ENCODE measurements at places on chromosomes 12 and 14.

DNA sequence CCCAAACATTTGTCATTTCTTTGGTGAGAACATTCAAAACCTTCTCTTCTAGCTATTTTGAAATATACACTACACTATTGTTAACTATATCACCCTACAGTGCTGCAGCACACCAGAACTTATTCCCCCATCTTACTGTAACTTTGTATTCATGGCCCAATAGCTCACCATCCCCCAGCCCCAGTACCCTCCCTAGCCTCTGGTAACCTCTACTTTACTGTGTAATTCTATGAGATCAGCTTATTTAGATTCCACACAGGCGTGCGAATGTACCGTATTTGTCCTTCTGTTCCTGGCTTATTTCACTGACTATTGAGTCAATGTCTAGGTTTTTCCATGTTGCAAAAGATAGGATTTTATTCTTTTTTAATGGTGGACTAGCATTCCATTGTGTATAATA, 469.0 kb downstream of the TMEM132D start:
- DNase-seq, result no peak

- no peak for DNase-seq
Observed at GRCh38 chr12:88579601-88580050, 645 bp downstream of the KITLG start.

GRCh38 chr12:3468329-3468728, 22.7 kb upstream of the PRMT8 start:
- no peak for DNase-seq

DNA sequence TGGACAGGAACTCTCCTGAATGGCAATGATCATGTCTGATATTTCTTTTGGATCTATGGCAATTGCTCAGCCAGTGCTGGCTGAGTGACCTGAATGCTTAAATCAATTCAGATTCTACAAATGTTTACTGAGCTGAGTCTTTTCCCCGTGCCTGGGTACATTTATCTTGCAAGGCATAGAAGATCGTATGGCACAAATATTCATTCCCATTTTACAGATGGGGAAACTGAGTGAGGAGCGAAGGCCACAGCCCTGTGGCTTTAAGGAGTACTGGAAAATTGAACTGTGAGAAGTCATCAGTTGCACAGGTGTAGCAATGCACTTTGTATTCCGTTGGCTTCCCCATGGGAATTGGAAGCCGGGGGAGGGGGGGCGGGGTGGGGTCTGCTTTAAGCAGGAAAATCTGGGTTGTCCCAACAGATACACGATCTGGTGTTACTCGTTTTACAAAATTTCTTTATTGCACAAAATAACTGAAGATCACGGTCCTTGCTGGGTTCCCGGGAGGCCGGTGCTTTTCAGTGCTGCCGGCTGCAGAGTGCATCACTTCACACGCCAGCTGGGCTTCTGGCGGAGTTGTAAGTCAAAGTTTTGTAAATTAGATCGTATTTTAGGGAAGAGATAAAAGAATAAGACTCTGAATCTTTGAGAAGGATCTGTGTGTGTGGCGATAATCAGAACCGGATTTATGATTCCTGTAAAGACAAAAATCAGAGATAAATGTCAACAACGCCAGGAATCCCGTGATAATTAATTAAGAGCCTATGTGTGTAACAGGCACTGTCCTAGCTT, 75.0 kb upstream of the MAP1LC3B2 start:
- no peak for DNase-seq

DNA sequence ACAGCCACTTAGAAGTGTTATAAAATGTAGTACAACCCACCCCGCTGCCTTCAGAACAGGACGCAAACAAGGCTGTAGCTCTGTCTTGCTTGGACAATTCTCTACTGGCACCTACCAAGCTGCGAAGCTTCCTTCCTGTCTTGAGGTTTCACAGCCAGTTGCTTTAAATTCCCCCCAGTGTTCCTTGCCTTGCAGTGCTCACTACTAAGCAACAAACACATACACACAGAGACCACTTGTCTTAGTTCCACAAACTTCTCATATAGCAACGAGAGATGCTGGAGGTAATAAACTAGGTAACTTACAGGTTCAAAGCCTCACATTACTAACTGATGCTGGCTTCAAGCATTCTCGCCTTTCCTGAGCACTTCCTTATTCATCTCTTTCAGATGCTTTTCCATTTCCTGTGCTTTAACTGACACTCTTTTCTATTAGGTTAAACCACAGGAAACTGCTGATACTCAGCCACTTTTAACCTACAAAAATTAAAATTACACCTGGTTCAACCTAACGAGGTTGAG, 91.5 kb upstream of the PTGDR start:
- no peak for DNase-seq

DNA sequence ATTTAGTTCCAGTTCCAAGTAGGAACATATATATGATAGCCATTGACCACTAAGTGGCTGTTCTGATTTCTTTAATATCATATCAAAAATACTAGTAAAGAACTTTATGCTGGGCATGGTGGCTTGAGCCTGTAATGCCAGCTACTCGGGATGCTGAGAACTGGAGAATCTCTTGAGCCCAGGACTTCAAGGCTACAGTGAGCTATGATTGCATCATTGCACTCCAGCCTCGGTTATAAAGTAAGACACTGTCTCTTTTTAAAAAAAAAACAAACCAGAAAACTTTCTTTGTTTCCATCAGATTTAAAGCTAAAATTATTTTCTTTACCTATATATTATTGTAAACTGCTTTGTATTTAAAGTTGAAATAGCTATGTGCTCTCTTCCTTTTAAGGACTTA, 127.0 kb downstream of the SCAF11 start:
- DNase-seq, result no peak

GRCh38 chr12:93745286-93745685, 68.1 kb downstream of the CRADD start:
- no peak for DNase-seq

DNA sequence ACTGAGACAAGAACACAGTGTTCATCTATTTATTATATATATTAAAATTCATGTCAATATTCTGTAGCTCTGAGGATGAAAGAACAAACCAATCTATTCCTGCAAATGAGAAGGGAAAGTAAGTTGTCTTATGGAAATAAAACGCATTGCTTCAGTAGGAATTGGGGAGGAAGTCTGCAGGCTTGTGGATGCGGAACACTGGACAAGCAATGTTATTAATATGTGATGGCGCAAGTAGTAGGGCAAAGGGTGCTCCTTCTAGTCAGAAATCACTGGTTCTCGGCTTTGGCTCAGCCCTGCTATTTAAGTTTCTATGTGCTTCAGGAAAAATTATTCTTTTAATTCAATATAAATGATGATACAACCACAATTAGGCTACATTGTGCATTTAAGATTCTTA, 28.8 kb upstream of the RAP1B start:
- no peak for DNase-seq

DNA sequence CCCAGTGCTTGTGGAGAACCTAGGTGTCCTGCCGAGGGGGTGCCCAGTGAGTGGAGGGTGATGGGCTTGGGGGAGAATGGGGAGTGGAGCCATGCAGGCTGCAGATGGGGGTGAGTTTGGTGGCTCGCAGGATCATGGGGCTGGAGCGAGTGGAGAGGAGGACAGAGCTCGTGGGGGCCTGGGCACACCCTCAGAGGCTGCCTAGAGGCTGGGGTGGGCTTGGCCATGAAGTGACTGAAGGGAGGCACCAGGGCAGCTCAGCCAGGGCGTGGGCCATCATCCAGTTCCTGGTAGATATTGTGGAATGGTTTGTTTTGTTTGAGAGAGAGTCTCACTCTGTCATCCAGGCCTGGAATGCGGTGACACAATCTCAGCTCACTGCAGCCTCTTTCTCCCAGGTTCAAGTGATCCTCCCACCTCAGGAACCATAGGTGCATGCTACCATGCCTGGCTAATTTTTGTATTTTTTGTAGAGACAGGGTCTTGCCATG, 43.4 kb upstream of the AMN start:
- no peak for DNase-seq

DNA sequence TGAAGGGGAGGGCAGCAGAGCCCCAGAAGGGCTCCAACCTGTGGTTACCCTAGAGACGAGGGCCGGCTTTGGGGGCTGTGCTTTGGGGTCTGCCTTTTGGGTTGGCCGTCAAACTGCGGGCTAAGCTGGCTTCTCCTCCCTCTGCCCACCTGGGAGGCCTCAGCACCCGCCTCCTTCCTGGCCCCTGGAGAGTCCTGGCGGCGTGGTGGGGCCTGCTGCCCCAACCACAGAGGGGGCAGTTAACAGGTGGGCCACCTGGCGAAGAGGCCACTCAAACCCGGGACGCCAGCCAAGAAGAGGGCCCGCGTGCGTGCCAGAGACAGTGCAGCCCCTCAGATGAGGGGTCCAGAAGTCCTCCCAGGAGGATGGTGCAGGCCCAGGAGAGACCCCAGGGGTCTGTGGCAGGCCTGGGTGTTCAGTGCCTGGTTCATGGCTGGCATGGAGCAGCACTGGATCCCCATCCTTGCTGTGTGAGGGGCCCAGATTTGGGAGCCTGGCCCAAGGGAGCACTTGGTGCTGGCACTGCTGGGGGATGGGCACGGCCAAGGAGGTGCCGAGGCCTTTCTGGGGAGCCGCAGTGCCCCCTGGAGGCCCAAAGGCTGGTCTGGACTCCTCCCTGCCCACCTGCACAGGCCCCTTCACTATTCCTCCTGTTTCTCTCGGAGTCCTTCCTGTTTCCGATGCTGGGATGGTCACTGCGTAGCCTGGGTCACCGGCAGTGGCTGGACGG, 48.8 kb downstream of the LRCOL1 start:
- no peak for DNase-seq

DNA sequence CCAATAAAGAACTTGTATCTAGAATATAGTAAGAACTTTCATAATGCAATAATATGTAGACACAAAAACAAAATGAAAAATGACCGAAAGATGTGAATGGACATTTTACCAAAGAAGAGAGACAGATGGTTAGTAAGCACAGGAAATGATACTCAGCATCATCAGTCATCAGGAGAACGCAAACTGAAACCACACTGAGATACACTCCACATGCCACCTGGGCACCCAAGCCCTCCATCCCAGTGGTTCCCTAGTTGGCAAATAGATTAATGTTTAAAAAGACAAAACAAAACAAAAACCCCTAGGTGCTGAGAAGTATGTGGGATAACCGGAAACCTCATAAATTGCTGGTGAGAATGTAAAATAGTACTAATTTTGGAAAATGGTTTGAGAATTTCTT, 26.8 kb upstream of the VPS33A start:
- DNase-seq, result no peak

DNA sequence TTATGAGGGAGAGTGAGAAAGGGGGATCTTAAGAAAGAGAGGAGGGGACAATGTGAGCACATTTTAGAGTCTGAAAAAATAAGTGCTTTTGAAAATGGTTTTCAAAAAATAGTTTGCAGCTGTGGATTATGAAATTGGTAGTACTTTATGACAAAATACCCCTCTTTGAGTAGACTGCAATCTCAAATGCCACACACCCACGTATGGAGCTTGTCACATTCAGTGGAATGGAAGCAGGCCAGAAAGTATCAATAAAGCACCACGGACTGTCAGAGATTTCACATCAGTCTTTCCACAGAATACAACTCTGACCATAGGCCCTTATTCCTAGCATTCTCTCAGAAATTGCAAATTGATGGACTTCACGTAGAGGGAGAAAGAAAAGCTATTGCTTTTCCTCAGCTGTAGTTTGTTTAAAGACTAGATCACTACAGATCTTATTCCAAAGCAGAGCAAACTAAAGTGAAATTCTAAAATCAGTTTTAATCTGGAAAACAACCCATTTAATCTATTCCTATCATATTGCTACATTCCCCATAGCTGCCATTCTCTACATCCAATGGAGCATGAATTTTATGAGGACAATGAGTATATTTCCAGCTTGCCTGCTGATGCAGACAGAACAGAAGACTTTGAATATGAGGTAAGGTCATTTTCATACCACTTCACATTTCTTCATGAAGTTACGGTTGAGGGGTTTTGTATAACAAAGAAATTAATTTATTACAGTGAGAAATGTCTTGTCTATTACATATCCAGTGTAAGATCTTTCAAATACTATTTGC, 321.3 kb downstream of the PDZRN4 start:
- DNase-seq, result no peak

GRCh38 chr12:57270966-57271470, 20.0 kb upstream of the STAC3 start:
- no peak for DNase-seq

DNA sequence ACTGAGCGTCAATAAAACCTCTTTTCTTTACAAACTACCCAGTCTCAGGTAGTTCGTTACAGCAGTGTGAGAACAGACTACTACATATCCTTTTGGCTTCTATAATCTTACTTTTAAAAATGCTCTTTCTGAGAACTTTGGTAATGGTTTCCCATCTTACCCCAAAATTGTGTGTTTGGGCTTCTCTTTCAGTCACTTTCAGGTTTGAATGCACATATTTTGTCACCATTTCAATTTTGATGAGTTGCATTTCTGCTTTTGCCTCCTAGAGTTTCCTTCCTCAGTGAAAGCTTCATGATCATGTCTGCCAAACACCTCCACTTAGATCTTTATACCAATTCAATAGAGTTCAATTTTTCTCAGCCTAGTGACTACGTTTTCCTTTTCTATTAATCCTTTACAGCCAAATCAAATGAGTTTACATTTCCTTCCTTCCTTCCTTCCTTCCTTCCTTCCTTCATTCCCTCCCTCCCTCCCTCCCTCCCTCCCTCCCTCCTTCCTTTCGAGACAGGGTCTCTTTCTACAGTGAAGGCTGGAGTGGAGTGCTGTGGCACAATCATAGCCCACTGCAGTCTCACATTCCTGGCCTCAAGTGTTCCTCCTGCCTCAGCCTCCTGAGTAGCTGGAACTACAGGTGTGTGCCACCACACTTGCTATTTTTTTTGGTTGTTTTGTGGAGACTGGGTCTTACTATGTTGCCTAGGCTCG, 124.9 kb downstream of the BCAT1 start:
- DNase-seq, result no peak

DNA sequence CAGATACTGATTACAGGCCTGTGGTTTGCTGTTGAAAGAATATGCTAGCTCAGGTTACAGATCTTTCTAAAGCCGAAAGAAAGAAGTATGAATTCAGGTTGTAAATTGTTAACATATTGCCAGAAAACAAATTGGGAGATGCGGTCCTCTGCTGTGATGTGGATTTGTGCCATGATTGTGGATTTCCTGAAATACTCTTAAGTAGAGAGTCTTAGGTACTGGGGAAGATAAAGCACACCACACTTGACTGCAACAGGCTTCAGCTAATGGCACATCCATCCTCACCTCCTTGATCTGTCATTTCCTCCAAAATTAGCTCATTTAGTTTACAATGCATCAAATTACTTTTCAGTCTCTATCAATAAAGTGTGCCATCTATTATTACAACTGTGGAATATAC, 279.2 kb downstream of the SYT1 start:
- no peak for DNase-seq

- no peak for DNase-seq
Observed at GRCh38 chr14:54589843-54590242, 22.9 kb downstream of the SAMD4A start.

- no peak for DNase-seq
Observed at GRCh38 chr12:16385782-16386646, 38.6 kb downstream of the MGST1 start.

DNA sequence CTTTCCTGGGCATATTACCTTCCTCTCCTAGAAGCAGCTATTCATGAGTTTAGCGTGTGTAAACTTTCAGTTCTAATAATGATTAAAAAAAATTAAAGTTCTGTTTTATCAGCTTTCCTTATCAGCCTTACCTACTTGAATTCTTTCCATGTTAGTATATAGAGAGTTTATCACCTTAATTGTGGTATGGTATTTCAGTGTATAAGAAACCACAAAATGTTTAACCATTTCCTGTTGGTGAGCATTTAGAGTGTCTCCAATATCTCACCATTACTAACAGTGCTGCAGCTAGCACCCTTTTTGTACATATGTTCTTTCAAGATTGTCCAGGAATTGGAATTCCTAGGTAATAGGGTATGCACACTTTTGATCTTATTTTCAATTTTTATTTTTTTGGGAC, 89.5 kb downstream of the FBXO33 start:
- DNase-seq, result no peak
